ENCODE measurements at places on chromosomes 4 and X. TPM values are rescaled to one million over a fixed set of nuclear protein-coding genes. Genes with fewer than 3 reads are reported as not detected.

The FAM47E gene
- 11.6 TPM for polyA plus RNA-seq

The DCAF12L2 gene
- not detected for polyA plus RNA-seq

The SPANXB1 gene
- not detected for polyA plus RNA-seq

The TXLNG gene
- 6.8 TPM for polyA plus RNA-seq

The GPR82 gene
- 0.42 TPM for polyA plus RNA-seq

The TNIP2 gene
- not detected for polyA plus RNA-seq

The CHRDL1 gene
- polyA plus RNA-seq = 106 TPM

The FGFR3 gene
- 2.1 TPM for polyA plus RNA-seq

The LONRF3 gene
- polyA plus RNA-seq = 0.99 TPM

The CXCL3 gene
- polyA plus RNA-seq = not detected

The SPACA5 gene
- polyA plus RNA-seq = not detected

The SLC25A53 gene
- 14.1 TPM for polyA plus RNA-seq

The KLKB1 gene
- 2.2 TPM for polyA plus RNA-seq

The CFI gene
- not detected for polyA plus RNA-seq

The NUP62CL gene
- polyA plus RNA-seq = 3.8 TPM

The MGARP gene
- 9.5 TPM for polyA plus RNA-seq
